ENCODE measurements at places on chromosomes 6 and 20.

DNA sequence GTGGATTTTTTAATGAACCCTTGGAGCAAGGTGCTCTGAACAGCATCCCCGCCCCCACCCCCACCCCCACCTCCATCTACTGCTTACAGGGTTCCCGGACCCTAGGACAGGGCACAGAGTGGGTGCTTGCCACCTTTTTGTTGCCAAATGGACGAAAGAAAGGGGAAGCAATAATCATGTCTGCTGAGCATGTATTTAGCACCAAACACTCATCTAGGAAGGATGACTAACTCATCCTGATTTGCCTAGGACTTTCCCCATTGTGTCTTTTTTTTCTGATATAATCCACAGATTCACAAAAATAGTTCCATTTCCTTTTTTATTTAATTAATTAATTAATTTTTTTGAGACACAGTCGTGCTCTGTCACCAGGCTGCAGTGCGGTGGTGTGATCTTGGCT, 1.2 kb upstream of the PLTP start:
- DNase-seq, result no peak

DNA sequence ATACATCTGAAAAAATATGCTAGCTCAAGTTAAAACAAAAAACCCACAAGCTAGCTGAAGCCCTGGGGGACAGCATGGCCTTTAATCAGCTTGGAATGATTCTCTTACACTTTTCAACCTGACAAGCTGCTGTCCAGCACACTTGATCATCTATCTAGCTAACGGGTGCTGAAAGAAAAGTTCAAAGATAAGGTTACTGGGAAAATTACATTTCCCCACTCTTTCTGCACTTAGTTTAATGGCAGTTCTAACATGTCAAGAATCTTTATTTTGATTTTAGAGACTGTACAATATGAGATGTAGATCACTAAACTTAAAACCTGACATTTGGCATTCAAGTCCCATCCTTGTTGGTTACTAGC, 53.4 kb downstream of the STK4 start:
- DNase-seq, result no peak

DNA sequence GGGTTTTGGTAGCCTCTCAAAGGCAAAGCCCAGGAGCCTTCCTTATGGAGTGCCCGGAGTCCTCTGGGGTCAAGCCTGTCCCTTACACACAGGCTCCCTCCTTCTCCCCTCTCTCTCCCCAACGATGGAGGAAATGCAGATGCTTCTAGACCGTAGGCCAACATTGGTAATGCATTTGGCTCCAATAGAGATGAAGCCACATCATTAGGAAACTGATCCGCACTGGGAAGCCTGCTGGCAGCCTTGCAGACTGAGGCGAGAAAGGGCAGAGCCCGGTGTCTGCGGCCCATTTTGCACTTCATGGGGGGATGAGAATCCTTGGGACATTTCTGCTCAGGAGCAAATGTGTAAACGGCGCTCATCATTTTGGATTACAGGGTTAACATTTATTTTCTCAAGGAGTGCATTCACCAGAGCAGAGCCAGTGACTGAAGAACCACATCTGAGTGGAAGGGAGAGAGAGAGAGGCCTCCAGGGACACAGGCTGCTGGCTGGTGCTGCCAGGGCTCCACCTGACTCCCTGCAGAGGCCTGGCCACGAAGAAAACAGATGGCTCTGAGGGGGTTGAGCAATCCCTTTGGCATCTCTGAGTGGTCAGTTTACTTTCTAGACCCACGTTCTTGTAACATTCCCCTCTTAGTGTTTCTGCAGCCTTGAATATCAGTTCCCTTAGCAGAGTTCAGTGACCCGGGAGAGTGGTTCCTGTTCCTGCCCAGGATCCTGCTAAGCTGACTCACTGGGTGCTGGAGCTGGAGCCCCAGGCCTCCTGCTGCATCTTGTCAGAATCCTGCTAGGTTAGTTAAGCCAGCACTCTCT, 4.4 kb upstream of the CST3 start:
- no peak for DNase-seq

GRCh38 chr6:10230531-10230930, 184.3 kb downstream of the TFAP2A start:
- DNase-seq, result no peak

- DNase-seq, result no peak
Observed at GRCh38 chr6:98230250-98230649, 604.1 kb upstream of the POU3F2 start.

DNA sequence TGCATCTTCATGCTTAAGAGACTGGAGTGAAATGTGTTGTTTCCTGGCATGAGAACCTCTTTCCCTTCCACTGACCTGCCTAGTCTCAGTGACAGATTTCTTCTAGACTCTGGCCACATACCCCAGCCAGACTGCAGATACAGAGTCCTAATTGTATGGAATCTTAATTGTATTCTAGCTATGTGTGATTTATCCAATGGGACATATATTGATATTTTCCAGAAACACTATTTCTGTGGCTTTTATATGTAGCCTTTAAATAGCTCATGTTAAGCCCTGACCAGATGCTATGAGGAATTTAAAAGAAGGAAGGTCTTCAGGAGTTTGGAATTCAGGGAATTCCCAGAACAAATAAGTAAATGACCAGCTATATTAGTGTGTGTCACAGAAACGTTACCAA, 99.0 kb downstream of the FIG4 start:
- DNase-seq, result no peak

- DNase-seq, result no peak
Observed at GRCh38 chr6:169849396-169849795, 98.0 kb downstream of the ERMARD start.

- DNase-seq, result no peak
Observed at GRCh38 chr20:57391439-57392301, 474 bp downstream of the RBM38 start.

- DNase-seq, result no peak
Observed at GRCh38 chr6:151075527-151075926, 164.2 kb upstream of the AKAP12 start.

DNA sequence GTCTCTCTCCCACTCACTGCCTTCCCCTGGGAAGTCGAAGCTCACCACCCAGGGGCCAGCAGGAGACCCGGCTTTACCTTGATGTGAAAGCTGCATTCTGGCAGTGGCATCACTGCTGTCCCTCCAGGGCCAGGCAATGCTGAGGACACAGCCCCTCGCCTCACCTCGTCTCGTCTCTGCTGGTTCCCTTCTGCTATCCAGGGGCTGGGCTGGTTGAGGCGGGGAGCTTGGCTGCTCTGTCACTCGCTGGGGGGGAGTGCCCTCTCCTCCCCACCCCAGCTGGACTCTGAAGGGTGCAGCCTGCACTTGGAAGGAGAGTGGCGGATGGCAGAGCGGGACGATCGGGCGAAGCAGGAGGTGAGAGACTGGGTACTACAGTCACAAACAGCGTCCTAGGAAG, 12.7 kb upstream of the DSN1 start:
- DNase-seq, result no peak

- no peak for DNase-seq
Observed at GRCh38 chr20:1346315-1346969, 17.5 kb upstream of the SDCBP2 start.

GRCh38 chr6:551405-551804, 105.5 kb downstream of the HUS1B start:
- DNase-seq, result no peak

GRCh38 chr6:34661357-34661756, 35.2 kb downstream of the ILRUN start:
- no peak for DNase-seq

DNA sequence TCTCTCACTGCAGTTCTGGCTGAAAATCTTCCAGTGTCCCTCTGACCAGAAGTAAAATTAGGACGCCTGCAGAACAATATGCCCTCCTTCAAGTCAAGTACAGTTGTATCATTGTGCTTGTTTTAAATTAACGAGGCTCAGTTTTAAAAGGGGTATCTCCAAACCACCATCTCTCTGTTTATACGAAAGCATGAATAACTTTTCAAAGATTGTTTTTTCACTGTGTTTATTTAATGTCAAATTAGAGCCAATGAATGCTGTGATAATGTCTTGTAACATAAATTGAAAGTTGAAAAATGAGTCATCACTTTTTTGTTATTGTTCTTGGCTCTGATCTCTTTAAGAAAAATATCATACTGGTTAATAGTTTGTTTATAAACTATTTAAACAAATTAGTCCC, 230.7 kb upstream of the THEMIS start:
- DNase-seq, result no peak

- no peak for DNase-seq
Observed at GRCh38 chr20:4633379-4633778, 88.3 kb upstream of the PRND start.

DNA sequence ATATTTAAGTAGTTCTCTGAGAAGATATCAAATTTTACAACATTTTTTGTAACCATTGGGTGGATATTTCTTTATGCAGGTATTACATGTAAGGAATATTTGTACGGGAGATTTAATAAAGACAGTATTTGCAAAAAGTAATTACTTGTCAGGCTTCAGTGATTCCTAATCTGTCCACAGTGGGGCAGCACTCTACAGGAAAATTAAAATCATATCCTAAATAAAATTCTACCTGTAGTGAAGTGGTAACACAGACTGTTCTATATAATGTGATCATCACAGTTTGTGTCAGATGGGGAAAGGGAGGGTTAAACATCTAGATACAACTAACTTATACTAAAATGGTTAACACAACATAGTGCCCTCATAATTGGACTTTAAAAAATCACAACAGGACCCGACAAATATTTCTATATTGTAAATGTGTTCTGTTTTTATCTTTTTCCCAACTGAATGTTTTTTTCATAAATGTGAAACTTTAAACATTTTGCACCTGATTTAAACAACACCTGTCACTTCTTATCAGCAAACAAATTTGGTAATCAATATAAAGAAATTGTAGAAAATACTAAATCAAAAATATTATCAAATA, 145.6 kb upstream of the MANEA start:
- no peak for DNase-seq

GRCh38 chr20:33850159-33850558, 39.0 kb downstream of the CHMP4B start:
- DNase-seq, result no peak

GRCh38 chr6:70241031-70241430, 61.9 kb downstream of the COL9A1 start:
- DNase-seq, result no peak

GRCh38 chr6:63140692-63141318, 70.5 kb upstream of the FKBP1C start:
- DNase-seq, result no peak

DNA sequence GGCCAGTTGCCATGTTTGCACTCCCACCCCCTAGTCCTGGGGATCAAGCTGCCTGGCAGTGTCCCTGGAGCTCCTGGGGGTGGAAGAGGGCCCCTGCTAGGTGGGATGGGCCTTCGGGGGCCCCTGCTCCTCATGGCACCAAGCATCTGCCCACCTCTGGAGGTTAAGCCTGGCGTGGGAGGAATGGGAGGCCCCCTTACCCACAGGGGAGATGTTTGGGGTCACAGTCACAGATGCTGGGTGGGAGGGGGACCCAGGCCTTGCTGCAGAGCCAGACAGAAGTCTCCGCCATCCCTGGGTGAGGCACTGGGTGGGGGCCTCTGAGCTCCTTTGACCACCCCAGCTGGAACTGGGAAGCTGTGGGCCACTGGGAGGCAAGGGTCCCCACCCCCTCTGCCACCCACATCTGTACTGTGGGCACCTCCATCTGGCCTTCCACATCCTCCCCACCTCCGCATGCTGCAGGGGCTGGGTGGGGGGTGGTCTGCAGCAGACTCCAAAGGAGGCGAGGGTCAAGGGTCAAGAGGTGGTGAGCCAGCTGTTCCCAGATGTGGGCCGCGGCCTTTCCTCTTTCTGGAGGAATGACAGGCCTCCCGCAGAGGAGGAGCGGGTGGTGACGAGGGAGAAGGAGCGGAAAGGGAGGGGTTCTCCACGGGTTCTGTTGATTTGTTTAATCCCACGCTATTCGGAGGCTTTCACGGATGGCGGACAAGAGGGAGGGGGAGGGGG, 41.5 kb downstream of the YTHDF1 start:
- DNase-seq, result no peak

DNA sequence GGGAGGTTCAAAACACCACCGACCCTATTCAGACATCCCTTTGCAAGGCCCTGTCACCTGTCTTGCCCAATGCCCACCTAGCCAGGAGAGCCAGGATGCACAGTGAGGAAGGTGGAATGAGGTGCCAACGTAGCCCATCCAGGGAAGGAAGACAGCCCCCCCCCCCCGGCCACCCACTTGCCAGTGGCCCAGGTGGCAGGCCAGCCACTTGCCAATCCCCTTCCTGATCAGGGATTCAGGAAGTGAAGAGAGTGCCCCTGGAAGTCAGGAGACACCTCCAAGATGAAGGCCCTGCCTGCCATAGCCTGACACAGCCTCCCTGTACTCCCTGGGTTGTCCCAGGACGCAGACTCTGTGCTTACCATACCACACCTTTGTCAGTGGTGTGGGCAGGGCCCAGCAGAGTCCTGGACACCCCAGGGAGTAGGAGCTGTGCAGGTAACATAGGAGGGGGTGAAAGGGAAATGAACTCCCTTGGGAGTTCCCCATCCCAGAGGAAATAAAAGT, 54.7 kb downstream of the MRPL14 start:
- DNase-seq, result no peak

- DNase-seq, result no peak
Observed at GRCh38 chr6:102581378-102582124, 1188.0 kb downstream of the GRIK2 start.

GRCh38 chr6:5730585-5731263, 276.0 kb downstream of the NRN1 start:
- DNase-seq, result no peak

GRCh38 chr6:26175428-26176181, 88.4 kb downstream of the HFE start:
- DNase-seq, result no peak

DNA sequence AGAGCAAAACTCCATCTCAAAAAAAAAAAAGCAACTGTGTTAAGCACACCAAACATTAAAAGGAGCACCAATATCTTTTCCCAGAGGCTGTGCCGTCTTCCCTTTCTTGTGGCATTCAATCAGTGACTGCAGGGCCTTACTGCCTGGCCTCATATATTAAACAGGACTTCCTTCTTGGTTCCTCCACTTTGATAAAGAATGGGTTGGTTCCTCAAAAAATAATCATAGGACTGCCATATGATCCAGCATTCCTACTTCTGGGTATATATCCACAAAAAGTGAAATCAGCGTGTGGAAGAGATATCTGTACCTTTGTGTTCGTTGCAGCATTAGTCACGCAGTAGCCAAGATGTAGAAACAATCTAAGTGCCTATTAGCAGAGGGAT, 40.3 kb upstream of the GFOD1 start:
- no peak for DNase-seq

GRCh38 chr6:136962661-136963060, 40.6 kb downstream of the SLC35D3 start:
- no peak for DNase-seq

DNA sequence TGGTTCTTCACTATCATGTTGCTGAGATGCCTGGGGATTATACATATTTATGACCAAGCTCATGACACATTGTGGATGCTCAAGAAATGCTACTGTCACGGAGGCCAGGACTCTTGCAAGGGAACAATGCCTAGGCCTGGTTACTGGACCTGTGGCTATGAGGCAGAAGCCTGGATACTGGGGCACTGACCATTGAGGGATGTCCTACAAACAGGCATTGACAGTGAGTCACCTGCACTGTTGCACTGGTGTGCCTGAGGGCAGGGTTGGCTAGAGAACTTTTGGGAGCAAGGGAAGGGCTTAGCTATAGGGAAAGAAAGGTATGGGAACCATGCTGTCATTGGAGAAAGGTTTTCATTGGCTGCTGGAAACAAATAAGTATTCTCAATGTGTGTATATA, 313.1 kb upstream of the SUPT3H start:
- no peak for DNase-seq

- DNase-seq, result no peak
Observed at GRCh38 chr6:27066381-27066780, 181.1 kb upstream of the PRSS16 start.

All from activated T-helper 9 cell treated with anti-CD3 and anti-CD28 coated beads, Interleukin-2, amount 50 U/mL, for 16 hours (primary cell).